Thymus (tissue), 14 donors: ENCODE measurements at places on chromosomes 1 and 21. TPM values are rescaled to one million over a fixed set of nuclear protein-coding genes. Genes with fewer than 3 reads are reported as not detected.

The HENMT1 gene
- total RNA-seq = 28.3 TPM

The ST6GALNAC3 gene
- total RNA-seq = 1.8 TPM

The IFI44 gene
- total RNA-seq = 61.5 TPM

The S100A8 gene
- total RNA-seq = 291 TPM

The GJB3 gene
- total RNA-seq = 0.66 TPM

DNA sequence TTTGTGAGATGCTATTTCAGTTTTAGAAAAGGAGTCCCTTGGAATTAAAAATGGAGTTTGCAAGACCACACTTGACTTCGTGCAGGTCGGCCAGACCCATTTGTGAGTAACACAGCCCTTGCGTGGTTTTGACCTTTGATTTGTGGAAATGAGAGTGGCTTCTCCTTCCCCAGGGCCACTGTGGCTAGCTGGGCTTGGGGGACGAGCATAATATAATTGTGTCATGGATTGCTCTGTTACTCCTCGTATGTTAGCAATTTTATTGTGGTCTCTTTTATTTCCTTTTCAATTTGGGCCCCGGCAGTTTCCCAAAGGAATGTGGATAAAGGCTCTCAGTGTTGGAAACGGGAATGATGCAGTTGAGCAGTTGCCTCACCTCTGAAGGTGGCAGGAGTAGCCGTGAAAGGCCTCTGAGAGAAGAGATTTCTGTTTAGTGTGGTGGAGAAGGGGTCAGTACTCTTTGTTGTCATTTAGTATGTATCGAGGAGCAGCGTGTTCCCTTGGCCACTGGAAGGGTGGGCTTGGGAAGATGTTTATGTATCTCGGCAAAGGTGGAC lies 194.6 kb downstream of the PBX1 start:
- H3K4me3 ChIP-seq = no peak overlapping the region
- no peak overlapping the region for H3K27ac ChIP-seq
- no peaks in the 10 kb centered on the region for H3K27me3 ChIP-seq
- no peaks in the 10 kb centered on the region for H3K36me3 ChIP-seq
- H3K4me1 ChIP-seq = no peaks in the 10 kb centered on the region

GRCh38 chr1:18511874-18512150 lies 31.1 kb downstream of the KLHDC7A start:
- H3K4me3 ChIP-seq = no peak overlapping the region
- H3K4me1 ChIP-seq = no peaks in the 10 kb centered on the region
- DNase-seq = no peak
- no peaks in the 10 kb centered on the region for H3K27me3 ChIP-seq
